ENCODE measurements at places on chromosomes 5 and 9. TPM values are rescaled to one million over a fixed set of nuclear protein-coding genes. Genes with fewer than 3 reads are reported as not detected.
A peak's percentile ranks its signal among the peaks of the same experiment; 100 is the strongest.

DNA sequence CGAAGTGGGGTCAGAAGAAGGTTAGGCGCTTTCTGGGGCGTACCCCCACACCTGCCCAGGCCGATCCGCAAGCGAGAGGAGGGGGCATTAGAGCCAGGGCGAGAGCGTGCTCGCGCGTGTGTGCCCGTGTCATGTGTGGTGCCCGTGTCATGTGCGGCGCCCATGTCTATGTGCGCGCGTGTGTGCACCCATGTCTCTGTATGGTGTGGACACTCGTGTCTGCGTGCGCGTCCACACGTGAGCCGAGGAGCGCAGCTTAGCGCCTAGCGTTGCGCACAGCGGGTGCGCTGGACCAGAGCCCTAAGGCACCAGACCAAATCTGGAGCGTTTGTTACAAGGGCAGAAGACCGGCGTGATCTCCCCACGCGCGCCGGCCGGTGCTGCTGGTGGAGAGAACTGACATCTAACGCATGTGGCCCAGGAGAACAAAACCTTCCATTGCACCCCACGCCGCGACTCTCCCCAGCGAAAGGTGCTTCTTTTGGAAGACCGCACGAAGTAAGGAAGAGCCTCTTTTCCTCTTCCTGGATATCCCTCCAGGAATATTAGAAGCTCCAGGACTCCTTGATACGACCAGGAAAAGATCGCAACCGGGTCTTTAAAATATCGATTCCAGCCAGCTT, 644 bp downstream of the NIM1K start:
- no peak for DNase-seq

- DNase-seq = no peak
Observed at GRCh38 chr9:122005597-122005996, 87.5 kb downstream of the TTLL11 start.

The CRHBP gene
- not detected for total RNA-seq

The FBN2 gene
- total RNA-seq = 0.58 TPM

- no peak for DNase-seq
Observed at GRCh38 chr9:73056245-73056644, 95.4 kb upstream of the ANXA1 start.

DNA sequence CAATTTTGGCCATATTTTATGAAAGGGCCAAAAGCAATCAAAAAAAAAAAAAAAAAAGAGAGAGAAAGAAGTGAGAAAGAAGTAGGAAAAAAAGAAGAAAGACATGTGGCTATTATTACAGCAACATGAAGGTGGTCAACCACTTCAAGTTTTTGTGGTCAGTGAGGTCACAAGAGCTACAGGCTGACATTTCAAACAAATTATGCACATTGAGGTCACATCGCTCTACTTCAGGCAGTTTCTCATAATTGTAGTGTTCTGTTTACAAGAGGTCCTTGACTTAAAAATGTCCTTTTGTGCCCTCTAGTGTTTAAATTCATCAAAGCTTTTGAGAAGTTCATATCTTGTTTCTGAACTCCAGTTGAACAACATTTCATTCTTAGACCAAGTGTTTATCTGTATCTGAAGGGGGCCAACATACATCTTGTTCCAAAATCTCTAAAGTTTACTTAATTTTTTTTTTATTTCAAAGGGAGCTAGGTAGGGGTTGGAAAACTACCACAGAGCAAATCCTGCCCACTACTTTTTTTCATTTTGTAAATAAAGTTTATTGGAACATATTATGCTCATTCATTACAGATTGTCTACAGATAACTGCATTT, 513.1 kb downstream of the PDE4D start:
- DNase-seq = peak; percentile 40

The GNG10 gene
- total RNA-seq = 25.0 TPM

DNA sequence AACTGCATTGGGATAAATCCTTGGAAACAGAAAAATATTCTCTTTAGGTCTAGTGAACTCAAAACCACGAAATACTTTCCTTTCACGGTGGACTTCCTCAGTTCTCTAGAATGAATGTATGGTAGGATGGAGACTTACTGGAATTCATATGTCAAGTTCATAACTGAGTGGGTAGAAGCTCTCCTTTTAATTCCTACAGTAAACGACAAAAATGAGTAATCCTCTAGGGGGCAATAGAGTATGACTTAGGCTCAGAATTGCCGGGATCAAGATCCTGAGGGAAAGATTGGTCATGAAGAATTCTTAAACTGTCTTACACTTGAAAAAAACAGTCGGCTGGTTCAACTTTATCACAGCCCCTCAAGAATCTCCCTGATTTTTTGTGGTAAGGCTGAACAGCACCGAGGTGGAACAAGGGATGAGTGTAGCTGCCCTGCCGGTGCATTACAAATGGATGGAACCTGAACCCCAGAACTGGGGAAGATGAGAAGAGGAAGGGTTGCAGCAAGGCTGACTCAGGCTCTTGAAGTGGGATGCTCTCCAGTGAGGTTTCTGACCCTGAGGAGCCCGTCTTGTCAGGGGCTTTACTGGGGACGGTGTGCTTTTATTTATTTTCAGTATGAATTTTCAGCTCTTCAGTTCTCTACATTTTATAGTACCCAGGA, 14.0 kb upstream of the LOX start:
- DNase-seq = no peak

DNA sequence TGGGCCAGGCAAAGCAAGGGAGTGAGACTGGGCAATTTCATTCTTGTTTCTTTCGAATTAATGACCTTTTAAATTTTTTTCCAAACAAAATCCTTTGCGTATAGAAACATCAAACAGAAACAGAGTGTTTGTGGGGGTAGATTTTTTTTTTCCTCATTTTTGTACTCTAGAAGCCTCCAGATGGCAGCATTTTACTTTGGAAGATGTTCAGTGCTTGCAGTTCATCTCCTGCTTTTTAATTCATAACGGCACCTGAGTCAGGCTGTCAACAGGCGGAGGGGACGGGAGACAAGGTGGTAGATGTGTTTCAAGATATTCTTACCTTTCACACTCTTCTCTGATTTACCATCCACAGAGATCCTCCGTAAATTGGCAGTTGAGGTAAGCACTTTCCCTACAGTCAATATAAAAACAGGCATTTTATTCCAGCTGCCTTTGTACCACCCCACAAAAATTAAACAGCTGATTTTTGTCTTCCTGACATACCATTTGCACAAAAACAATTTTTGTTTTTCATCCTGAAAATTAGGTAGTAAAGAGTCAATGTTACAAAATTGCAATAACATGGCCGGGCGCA, 99.5 kb upstream of the FBXL17 start:
- no peak for DNase-seq

DNA sequence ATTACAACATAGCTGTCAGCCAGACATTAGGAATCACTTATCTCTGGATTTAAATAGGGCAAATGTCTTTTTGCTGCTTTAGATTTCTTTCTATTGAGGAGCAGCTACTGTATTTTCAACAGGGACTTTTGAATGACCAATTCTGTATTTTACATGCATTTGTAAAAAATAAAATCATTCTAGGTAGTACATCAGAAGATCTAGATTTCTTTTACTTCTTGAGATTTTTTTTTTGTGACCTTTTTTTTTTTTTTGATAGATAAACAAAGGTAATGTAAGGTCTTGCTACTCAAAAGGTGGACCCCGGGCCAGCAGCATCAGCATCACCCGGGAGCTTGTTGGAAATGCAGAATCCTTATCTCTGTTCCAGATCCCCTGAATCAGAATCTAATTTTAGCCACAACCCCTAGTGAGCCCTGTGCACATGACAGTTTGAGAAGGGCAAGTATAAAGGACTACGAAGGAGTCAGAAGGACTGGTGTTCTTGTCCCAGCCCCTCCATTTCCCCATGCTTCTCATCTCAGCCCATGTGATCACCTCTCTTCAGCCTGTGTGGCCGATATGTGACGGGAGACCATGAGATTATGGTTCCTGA, 37.7 kb upstream of the CKMT2 start:
- no peak for DNase-seq

The SARDH gene
- 0.73 TPM for total RNA-seq

DNA sequence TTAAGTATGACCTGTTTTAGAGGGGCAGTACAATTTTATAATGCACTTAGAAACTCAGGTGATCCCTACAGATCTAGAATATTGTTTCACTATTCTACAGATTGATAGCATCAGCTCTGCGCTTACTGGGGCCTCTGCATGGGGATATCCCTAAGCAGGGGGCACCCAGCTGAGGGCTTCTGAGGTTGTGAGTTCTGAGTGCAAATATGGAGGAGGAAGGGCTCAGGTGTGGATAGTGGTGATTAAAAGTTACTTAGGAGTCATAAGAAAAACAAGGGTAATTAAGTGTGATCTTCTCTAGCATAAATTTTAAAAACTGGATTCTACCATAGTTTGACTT, 274.4 kb downstream of the EFNA5 start:
- no peak for DNase-seq

The SLC30A5 gene
- total RNA-seq = 41.3 TPM

DNA sequence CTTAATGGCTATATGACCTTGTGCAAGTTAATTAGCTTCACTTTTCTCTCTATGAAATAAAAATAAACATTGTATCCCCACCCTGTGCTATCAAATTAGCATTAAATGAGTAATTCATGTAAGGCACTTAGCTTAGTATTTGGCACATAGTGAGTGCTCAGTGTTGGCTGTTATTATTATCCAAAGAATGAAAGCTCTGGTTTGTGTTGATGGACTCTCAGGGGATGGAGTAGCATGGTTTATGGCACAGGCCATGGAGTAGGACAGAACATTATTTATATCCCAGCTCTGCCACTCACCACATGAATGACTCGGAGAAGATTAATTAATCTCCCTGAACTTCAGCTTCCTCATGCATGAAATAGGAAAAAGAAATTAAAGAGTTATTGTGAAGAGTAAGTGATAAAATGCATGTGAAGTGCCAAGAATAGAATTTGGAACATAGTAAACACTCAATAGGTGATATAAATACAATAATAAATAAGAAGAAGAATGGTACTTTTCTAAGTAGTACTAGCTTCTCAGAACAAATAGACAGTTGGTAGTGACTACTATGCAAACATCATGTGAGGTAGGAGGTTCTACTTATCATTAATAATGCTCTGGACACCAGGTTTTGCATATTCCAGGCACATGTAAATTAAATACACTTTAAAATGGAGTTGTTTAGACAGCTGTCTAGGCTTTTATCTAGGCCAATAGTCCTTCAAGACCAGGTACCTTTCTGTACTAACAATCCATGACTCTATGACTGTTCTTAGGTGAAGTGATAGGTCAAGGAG, 146.4 kb downstream of the GRIA1 start:
- DNase-seq = no peak

DNA sequence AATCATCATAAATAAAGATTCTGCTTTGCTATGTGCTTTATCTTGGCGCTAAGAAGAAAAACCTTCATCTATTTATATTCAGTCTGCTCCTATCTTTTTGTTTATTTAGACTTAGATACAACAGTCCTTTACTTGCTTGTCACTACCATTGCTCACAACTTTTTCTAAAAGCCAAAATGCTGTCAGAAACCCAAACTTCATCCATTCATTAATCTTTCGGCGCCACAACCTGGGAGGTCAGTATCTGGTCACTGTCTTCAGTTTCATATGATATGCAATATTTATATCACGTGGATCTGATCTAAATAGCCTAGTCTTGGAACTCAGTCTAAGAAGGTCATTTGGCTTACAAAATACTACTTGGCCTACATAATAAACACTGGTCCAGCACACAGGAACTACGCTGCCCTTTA, 159.3 kb upstream of the TARS1 start:
- DNase-seq = no peak

- no peak for DNase-seq
Observed at GRCh38 chr9:110738982-110739381, 70.4 kb downstream of the MUSK start.

DNA sequence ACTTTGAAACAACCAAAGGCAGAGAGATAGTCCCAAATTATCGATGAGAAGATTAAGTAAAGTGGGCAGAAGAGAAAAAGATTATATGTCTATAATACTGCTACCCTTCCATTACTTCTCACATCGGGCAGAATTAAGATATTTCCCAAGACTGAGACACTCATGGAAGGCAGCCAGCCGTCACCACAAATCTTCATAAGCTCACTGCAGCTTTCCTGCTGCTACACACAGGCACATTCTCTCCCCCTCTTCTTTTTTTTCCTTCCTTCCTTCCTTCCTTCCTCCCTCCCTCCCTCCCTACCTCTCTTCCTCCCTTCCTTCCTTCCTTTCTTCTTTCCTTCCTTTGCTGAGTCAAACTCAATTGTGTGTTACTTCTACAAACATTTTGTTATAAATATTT, 58.7 kb upstream of the SPATA31C2 start:
- no peak for DNase-seq

DNA sequence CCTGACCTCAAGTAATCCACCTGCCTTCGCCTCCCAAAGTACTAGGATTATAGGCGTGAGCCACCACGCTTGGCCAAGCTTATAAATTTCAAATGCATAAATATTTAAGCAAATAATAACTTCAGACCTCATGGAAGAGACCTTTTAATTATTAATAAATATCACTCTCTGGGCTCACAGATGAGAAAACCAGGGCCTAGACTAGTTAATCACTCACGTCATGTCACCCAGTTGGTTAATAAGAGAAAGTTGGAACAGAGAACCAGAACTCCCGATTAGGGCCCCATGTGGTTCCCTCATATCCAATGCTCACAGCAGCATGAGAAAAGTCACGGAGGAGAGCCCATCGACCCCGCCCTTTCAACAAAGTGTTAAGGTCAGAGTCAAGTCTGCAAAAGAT, 79.3 kb downstream of the EPB41L4A start:
- DNase-seq = no peak

GRCh38 chr9:893843-894420, 52.4 kb downstream of the DMRT1 start:
- DNase-seq = peak; percentile 35

The LRRC70 gene
- 2.1 TPM for total RNA-seq

- no peak for DNase-seq
Observed at GRCh38 chr9:131233995-131234394, 42.3 kb downstream of the FAM78A start.

DNA sequence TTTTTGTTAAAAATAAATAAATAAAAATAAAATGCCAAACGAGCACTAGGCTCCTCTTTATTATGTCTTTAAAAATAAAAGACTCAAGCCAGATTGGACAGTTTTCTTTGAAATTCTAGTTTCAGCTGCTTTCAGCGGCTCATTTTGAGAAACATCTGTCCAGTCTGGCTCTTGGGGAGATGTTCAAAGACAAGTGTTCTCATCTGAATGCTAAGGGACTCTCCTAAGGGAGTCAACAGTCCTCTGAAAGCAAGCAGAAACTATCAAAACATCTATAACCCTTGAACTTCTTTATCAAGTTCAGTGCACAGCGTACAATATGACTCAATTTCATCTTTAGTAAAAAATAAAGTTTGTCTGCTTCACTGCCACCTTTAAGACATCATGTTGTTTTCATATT, 886.2 kb upstream of the DMAC1 start:
- DNase-seq = no peak

The HAPLN1 gene
- total RNA-seq = not detected

DNA sequence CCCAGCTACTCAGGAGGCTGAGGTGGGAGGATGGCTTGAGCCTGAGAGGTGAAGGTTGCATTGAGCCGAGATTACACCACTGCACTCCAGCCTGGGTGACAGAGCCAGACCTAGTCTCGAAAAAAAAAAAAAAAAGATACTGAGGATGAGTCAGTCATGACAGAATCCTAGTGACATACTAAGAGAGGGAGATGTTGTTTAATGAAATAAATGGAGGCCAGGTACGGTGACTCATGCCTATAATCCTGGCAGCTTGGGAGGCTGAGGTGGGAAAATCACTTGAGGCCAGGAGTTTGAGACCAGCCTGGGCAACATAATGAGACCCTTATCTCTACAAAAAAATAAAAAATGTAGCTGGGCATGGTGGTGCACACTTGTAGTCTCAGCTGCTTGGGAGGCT, 107.2 kb downstream of the ZFAND5 start:
- DNase-seq = no peak

Data from naive thymus-derived CD4-positive, alpha-beta T cell (primary cell).